ENCODE measurements at places on chromosomes 4 and X. TPM values are rescaled to one million over a fixed set of nuclear protein-coding genes. Genes with fewer than 3 reads are reported as not detected.

BMP3 gene
- total RNA-seq = not detected

C4orf51 gene
- total RNA-seq = not detected

VEGFC gene
- total RNA-seq = 47.1 TPM

SHROOM4 gene
- 58.7 TPM for total RNA-seq

IL3RA gene
- 28.9 TPM for total RNA-seq

CDKL2 gene
- total RNA-seq = 0.55 TPM

SPANXN4 gene
- not detected for total RNA-seq

ZNF157 gene
- not detected for total RNA-seq

SLC6A8 gene
- 28.8 TPM for total RNA-seq

MAGEC2 gene
- total RNA-seq = not detected

PIN4 gene
- 10.4 TPM for total RNA-seq

CCDC158 gene
- not detected for total RNA-seq

KIT gene
- 39.7 TPM for total RNA-seq

NDST3 gene
- total RNA-seq = not detected

HCFC1 gene
- total RNA-seq = 80.9 TPM

EREG gene
- not detected for total RNA-seq

ZCCHC12 gene
- total RNA-seq = 0.29 TPM

FAM47A gene
- total RNA-seq = not detected

SH2D1A gene
- not detected for total RNA-seq

CCSER1 gene
- total RNA-seq = 1.8 TPM

RPL10 gene
- 2,979 TPM for total RNA-seq

TMEM150C gene
- 6.6 TPM for total RNA-seq

CXCL3 gene
- 1.3 TPM for total RNA-seq

LRIT3 gene
- total RNA-seq = 0.16 TPM

FHIP1A gene
- 2.2 TPM for total RNA-seq

THAP6 gene
- 6.8 TPM for total RNA-seq

JADE3 gene
- total RNA-seq = 18.4 TPM

SSX2B gene
- not detected for total RNA-seq

CTAG1B gene
- total RNA-seq = not detected

ATOH1 gene
- not detected for total RNA-seq

TBC1D8B gene
- 6.6 TPM for total RNA-seq

MAGEB10 gene
- not detected for total RNA-seq

PSAPL1 gene
- not detected for total RNA-seq

NFXL1 gene
- total RNA-seq = 11.8 TPM

ZAR1 gene
- not detected for total RNA-seq

ASB12 gene
- total RNA-seq = not detected

PCDH11X gene
- not detected for total RNA-seq

USP11 gene
- 36.4 TPM for total RNA-seq

CTAG1A gene
- not detected for total RNA-seq

TXK gene
- total RNA-seq = 0.97 TPM

KLHL4 gene
- total RNA-seq = 19.3 TPM

MCF2 gene
- total RNA-seq = 0.13 TPM

ESX1 gene
- not detected for total RNA-seq

GPR143 gene
- total RNA-seq = 9.3 TPM

GCNA gene
- 2.3 TPM for total RNA-seq

FANCB gene
- total RNA-seq = 7.9 TPM

WNK3 gene
- 2.7 TPM for total RNA-seq

EPHA5 gene
- 1.3 TPM for total RNA-seq

NKRF gene
- 12.0 TPM for total RNA-seq

SMR3B gene
- total RNA-seq = not detected

GJB1 gene
- not detected for total RNA-seq

EGFL6 gene
- not detected for total RNA-seq
